Body of pancreas (tissue), 4 donors: ENCODE measurements at places on chromosomes 13 and 19. TPM values are rescaled to one million over a fixed set of nuclear protein-coding genes. Genes with fewer than 3 reads are reported as not detected.

SULT2A1 gene
- total RNA-seq = not detected

DNA sequence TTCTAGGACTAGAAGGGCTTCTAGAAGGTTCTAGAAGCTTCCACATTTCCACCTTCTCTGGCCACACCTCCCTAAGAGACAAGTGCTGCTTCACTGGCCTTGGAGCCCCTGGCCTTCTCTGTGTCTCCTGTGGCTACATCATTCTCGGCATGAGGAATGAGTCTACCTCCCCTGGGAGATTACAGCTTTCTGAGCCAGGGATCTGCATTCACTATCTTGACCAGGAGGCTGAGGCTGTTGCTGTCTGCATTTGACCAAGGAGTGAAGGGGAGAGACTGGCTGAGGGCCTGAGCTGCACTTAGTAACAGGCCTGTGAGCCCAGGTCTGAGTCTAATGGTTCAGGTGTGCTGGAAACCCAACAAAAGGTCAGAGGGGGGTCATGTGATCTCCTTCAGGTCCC, 5.3 kb downstream of the CPAMD8 start:
- no peaks in the 10 kb centered on the region for H3K27me3 ChIP-seq
- no peaks in the 10 kb centered on the region for H3K4me1 ChIP-seq
- no peak overlapping the region for H3K4me3 ChIP-seq
- no peak overlapping the region for H3K27ac ChIP-seq

ICAM4 gene
- 0.26 TPM for total RNA-seq

- no peak overlapping the region for H3K27ac ChIP-seq
- no peaks in the 10 kb centered on the region for H3K27me3 ChIP-seq
- H3K4me1 ChIP-seq = no peaks in the 10 kb centered on the region
- H3K36me3 ChIP-seq = no peaks in the 10 kb centered on the region
Measured at GRCh38 chr13:23671377-23671776, 101.2 kb downstream of the TNFRSF19 start.

CYP2S1 gene
- total RNA-seq = not detected

KLK13 gene
- total RNA-seq = 0.52 TPM

DNA sequence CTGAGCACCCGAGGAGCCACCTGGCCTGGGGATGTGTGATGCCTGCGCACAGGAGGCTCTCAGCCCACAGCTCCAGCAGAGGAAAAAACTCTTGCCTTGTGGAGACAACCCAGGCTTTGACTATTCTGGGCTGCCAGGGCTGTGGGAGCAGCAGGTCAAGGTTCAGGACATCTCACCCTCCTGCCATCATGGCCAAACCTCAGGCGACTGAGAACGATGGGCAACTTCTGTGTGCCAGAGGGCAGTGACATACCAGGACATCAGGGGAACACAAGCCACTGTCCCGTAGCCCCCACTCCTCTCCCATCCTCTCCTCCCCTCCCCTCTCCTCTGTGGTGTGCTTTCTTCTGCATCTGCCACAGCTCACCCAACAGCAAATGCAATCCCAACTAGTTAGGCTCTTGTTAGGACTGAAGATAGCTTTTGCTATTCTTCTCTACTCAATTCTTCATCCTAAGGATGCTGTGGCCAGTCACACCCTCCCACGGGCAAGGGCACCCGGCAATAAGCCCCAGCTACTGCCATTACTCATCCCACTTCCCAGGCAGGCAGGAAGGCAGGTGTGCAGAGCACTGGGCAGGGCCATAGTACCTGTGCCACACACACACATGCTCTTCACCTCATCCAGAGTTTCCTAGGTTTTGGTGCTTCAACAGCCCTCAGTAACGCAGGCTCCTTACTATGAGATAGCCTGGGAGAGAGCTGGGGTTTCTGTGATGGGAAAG, 16.8 kb downstream of the ELL start:
- no peak for DNase-seq
- no peaks in the 10 kb centered on the region for H3K27me3 ChIP-seq
- no peaks in the 10 kb centered on the region for H3K36me3 ChIP-seq
- peak overlapping the region; percentile 32 for H3K27ac ChIP-seq
- peaks cover 98% of the 10 kb centered on the region for H3K4me1 ChIP-seq
- H3K4me3 ChIP-seq = no peak overlapping the region

DNA sequence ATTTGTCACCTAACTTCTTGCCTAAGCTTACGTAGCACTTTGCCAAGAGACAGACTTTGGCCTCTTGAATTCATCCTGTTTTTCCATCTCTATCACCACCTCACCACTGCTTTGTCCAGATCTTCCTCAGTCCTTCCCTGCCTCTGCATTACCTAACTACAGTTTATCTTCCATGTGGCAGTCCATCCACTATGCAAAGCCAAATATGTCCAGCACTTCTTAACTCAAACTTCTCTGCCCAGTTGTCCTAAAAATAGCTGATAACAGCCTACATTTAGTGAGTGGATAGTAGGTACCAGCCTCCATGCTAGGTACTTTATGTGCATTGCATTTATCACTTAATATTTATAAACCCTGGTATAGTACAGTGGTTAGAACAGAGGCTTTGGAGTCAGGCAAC, 111.4 kb downstream of the ZAR1L start:
- H3K27ac ChIP-seq = no peak overlapping the region
- H3K27me3 ChIP-seq = no peaks in the 10 kb centered on the region
- H3K36me3 ChIP-seq = no peaks in the 10 kb centered on the region
- H3K4me1 ChIP-seq = peaks cover 9% of the 10 kb centered on the region
- DNase-seq = no peak

GRCh38 chr19:51357952-51358351, 8.2 kb downstream of the ETFB start:
- H3K36me3 ChIP-seq = no peaks in the 10 kb centered on the region
- H3K27me3 ChIP-seq = no peaks in the 10 kb centered on the region
- H3K27ac ChIP-seq = no peak overlapping the region

DNA sequence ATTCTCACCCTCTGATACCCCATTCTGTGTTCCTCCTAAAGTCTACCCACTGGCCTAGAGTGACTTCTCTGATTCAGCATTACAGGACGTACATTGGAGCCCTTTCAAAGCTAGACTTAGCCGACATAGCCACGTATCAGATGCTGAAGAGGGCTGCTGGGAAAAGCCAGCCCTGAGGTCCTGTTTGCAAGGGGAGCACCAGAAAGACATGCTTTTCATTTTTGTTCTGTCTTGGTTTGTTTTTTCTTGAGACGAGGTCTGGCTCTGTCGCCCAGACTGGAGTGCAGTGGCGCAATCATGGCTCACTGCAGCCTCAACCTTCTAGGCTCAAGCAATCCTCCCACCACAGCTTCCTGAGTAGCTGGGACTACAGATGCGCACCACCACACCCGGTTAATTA, 6.3 kb upstream of the ZSWIM4 start:
- no peak for DNase-seq
- peaks cover 16% of the 10 kb centered on the region for H3K4me1 ChIP-seq
- H3K27me3 ChIP-seq = no peaks in the 10 kb centered on the region
- no peak overlapping the region for H3K27ac ChIP-seq

- H3K27me3 ChIP-seq = no peaks in the 10 kb centered on the region
- no peak overlapping the region for H3K4me3 ChIP-seq
Measured at GRCh38 chr19:51607077-51607476, 23.1 kb downstream of the SIGLEC5 start.

- no peak overlapping the region for H3K27ac ChIP-seq
- H3K4me3 ChIP-seq = no peak overlapping the region
- no peaks in the 10 kb centered on the region for H3K4me1 ChIP-seq
- no peaks in the 10 kb centered on the region for H3K27me3 ChIP-seq
- no peaks in the 10 kb centered on the region for H3K36me3 ChIP-seq
Measured at GRCh38 chr13:76917095-76917494, 30.9 kb upstream of the KCTD12 start.

DNA sequence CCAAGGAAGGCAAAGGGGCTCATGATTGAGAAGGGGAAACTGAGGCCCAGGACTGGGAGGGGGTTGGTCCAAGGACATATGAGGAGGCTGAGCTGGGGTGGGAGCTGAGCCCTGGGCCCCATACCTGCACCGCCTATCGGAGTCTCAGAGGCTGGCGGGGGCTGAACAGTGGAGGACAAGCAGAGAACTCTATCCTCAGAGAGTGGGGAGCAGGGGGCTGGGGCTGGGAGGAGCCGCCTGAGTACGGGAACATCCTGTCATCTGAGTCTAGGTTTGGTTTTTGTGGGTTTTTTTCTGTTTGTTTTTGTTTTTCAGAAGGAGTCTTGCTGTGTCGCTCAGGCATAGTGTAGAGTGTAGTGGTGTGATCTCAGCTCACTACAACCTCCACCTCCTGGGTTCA, 6.2 kb downstream of the ARRDC2 start:
- no peaks in the 10 kb centered on the region for H3K27me3 ChIP-seq
- H3K27ac ChIP-seq = peak overlapping the region; percentile 61
- peaks cover 8% of the 10 kb centered on the region for H3K36me3 ChIP-seq
- no peak for DNase-seq
- H3K4me1 ChIP-seq = peaks cover 20% of the 10 kb centered on the region

ZNF586 gene
- total RNA-seq = 4.2 TPM

DNA sequence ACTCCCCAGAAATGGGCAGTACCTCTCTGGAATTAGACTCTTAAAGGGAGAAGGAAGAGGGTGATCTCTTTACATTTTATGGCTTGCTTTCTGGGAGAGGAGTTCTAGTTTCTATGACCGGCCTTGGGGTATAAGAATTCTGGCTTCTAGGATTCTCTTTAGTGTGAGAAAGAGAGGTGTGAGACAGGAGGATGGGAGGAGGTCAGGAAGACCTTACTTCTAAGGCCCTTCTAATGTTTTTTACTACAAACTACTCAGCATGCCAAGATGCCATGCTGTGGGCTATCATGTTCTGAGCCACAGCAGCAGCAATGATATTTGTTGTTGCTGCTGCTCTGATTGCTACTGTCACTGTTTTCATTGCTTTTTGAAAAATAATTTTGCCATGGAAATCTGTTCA, 538.3 kb downstream of the SLITRK6 start:
- H3K27ac ChIP-seq = no peak overlapping the region
- no peaks in the 10 kb centered on the region for H3K4me1 ChIP-seq
- no peaks in the 10 kb centered on the region for H3K36me3 ChIP-seq
- DNase-seq = no peak

DNA sequence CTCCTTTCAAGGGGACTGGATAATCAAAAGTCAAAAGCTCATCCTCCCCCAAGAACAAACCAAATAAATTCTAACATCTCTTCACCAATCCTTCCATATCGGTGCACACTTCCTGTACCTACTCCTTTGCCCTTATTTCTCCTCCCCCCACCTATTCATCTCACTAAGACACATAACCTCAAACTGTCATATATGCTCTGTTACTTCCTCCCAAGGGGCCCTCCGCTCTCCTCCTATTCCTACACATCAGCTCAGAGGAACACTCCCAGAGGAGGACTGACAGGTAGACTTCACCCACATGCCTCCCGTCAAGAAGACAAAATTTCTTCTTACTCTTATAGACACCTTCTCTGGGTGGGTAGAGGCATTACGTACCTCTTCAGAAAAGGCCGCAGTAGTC, 48.1 kb downstream of the ZNF93 start:
- H3K4me3 ChIP-seq = no peak overlapping the region
- DNase-seq = no peak
- no peak overlapping the region for H3K27ac ChIP-seq
- no peaks in the 10 kb centered on the region for H3K4me1 ChIP-seq
- no peaks in the 10 kb centered on the region for H3K27me3 ChIP-seq
- H3K36me3 ChIP-seq = no peaks in the 10 kb centered on the region
